ENCODE measurements at places on chromosomes 5 and 9. TPM values are rescaled to one million over a fixed set of nuclear protein-coding genes. Genes with fewer than 3 reads are reported as not detected.
A peak's percentile ranks its signal among the peaks of the same experiment; 100 is the strongest.

DNA sequence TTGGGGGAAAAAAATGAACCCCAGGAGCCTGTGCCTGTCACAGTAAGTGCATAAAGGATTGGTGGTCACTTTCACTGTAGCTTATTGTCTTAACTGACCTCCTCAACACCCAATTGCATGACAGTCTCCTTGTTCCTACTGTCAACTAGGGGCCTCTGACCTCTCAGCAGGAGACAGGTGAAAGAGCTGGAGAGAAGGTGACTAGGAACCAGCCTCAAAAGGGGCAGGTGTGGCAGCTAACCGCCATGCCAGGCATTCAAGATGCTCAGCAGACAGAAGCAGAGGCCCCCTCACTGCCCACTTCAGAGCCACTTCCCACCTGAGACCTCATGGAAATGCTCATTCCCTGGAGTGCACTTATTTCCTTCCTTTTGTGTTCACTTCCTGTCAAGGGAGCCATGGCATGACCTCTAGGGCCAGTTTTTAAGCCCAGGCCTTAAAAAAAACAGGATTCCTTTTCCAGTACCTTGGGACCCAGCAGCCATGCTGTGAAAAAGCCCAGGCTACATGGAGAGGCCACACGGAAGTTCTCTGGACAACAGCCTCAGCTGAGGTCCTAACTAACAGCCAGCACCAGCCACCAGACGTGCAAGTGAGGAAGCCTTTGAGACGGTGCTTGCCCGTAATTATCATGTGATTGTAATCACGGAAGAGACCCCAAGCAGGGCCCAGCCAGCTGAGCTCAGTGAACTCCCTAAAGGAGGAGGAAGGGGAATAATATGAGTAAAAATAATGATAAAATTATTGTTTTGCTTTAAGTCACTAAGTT lies 74.9 kb downstream of the NSUN2 start:
- no peak for DNase-seq

- no peak for DNase-seq
Observed at GRCh38 chr5:26121338-26121737, 917.0 kb downstream of the CDH9 start.

DNA sequence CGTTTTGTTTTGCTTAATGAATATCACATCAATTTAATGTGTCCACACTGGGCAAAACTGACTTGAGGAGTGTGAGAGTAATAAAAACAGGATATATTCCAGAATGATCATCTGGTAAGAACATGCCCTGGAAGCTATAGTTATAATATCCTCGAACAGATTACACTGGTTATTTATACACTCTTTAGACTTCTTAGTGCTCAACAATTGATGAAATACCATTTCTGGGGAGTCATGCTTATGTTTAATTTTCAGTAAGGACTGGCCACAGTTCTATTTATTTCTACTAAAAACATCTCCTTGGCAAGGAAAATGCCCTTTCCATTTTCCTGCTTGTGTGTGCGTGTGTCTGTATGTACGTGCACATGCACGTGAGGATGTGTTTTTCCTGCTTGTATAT lies 205.0 kb downstream of the TRIO start:
- no peak for DNase-seq

Gene SLC25A2
- total RNA-seq: not detected

- DNase-seq: no peak
Observed at GRCh38 chr5:154403776-154404387, 41.9 kb upstream of the SAP30L start.

GRCh38 chr5:154648706-154649105 lies 106.5 kb upstream of the LARP1 start:
- no peak for DNase-seq

DNA sequence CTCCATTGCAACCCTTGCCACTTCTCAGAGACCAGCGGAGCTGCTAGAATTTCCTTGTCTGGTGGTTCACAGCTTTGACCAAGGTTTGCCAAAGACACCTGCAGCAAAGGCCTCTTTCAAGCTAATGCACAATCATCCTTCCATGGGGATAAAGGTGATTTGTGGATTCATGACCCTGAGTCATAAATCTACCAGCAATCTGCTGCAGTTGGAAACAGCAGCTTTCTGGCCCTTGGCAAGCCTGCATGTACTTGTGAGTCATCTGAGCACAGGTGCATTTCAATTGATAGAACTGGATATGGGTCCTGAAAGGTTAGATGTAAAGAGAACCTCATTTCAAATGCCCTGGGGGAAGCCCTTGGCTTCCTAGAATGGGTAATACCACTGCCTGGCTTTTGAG lies 21.6 kb upstream of the TCF7 start:
- DNase-seq: no peak

- peak; percentile 64 for DNase-seq
Observed at GRCh38 chr5:95809414-95809960, 13.0 kb downstream of the GLRX start.

DNA sequence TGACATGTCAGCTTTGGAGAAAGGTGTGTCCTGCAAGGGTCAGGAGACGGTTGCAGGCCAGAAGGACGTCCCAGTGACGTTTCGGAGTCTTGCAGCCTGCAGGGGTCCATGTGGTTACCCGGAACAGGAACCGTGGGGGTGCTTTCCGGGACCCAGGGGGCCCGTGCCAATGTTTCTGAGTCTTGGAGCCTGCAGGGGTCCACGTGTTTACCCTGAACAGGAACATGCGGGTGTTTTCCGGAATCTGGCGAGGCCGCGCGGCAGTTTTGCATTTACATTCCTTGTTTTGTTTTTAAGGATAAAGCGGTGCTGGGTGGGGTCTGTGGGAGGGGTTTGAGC lies 30.6 kb downstream of the NKD2 start:
- no peak for DNase-seq

Gene NRARP
- total RNA-seq: 10.5 TPM

DNA sequence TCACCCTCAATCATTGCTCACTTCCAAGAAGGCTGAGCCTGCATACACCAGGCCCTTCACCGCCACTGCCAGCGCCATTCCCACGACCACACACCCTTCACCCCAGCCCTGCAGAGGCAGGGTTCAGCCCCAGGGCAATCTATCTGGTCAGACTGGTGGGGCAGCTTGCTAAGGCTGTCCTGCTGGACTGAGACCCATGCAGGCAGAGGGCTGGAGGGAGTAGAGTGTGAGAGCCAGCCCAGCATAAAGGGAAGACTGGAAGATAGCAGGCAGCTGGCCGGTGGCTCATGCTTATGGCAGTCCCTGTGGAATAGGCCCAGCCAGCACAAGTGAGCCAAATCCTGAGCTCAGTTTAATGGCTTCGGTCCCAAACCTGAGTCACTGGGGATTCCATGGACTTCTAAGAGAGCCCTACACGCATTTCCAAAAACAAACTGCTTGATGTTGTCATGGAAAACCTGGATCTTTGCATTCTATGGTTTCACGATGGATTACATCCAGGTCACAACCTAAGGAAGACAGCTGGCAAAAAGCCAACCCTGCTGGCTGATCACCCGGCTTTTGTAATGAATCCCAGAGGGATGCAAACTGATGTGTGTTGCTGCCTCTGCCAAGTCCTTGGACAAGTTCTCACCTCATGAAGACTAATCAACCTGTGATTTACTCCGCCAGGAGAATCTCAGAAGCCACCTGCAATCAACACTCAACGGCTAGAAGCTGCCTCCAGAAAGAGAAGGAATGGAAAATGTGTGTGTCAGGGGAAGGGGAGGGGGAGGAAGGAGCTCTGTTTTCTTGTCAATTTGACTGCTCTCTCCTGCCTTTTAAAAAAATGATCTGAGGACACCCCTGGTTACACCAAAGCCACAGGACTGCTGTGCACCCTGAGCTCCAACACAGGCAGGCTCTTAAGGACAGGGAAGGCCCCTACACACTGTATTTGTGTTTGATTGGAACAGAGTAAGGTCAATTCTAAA lies 143.6 kb downstream of the LHFPL2 start:
- peak; percentile 91 for DNase-seq

DNA sequence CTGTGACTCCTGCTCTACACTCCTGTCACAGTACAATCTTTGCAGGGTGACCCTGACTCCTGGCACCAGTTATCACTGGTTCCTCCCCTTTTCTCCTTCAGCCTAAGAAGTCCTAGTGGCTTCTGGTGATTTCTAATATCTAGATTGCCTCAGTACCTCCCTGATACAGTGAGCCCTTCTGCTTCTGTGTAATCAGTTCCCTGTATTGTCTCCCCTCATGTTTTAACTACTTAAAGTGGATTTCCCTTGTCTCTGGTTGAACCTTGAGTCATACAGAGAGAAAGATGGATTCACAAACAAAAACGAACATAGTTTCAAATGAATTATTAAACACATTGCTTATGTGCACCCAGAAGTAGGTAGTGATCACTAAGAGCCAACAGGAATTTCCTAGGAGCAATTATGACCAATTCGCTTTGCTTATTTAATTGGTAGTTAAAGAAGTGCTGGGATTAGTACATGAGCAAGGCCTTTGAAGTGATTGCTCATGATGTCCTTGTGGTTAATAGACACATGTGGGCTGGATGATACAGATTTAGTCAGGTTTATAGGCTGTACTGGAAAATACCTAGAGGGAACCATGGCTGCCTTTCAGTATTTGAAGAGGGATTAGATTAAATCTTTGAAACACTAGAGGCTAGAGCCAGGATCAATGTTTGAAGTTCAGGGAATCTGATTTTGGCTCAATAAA lies 145.8 kb upstream of the MEF2C start:
- no peak for DNase-seq

DNA sequence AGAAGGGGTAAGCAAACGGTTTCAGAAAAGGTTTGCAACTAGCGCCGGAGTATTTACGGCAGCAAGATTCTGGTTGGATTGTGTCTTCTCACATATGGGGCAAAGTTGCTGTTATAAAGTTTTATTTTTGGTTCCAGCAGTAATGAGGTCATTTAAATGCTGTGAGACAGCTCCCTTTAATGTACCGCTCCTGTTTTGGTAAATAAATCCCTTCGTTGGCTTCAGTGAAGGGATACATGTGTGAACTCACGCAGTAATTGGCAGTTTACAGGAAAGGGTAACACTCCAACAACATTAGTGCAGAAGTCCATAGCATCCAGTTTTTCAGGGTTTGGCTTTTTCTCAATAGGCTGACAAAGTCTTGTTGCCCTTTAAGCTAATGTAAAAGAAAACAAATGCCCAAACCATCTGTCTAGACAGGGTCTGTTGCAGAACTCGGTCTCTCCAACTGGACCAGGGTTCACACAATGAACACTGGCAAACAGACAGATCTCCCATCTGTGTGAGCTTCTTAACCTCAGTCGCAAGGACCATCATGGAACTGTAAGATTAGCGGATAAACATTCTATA lies 184.0 kb downstream of the GOLPH3 start:
- DNase-seq: no peak

GRCh38 chr5:122849771-122850170 lies 4.4 kb downstream of the SNX24 start:
- no peak for DNase-seq

DNA sequence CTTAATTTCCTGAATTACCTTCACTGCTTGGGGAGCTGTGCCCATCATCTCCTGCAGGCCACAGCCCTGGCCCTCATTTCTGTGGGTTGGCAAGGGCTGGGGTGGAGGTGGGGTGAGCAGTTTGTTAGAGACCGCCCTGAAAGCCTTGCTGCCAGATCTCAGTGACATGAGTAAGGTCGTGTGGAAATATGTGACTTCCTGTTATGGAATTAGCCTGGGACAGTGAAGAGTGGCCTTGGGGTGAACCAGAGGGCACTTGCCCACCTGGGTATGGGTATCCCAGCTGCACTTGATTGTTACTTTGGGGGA lies 2.5 kb upstream of the HNRNPAB start:
- no peak for DNase-seq

DNA sequence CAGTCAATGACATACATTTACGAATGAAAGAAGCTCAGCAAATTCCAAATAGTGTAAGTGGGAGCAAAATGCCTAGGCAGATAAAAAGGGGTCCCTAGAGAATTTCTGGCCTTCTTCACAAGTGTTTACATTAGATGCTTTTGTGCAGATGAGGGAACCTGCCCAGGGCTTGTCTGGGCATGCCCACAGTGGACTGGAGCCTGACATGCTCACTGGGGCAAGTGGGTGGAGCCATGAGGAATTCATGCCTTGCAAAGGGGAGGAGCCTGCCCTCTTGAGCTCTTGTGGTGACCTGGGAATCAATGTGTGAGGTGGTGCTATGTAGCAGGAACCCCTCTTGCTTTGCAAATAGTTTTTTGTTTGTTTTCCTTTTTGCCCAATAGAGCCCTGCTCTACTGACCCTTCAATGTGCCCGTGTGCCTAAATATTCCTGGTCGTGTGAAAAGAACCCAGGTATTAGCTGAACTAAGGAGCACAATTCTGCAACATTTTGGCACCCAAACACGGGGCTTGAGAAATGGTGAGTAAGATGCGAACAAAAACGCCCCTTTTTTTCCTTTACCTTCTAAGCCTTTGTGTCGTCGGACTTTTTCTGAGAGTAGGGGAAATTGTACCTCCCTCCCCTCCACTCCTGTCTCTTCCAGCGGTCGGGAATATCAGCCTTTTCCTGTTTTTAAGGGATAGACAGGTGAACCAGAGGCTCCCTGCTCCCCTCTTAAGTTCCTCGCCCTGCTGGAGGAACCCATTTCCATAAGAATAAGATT lies 433.8 kb upstream of the CDH9 start:
- no peak for DNase-seq

Gene PRUNE2
- total RNA-seq: 5.4 TPM

DNA sequence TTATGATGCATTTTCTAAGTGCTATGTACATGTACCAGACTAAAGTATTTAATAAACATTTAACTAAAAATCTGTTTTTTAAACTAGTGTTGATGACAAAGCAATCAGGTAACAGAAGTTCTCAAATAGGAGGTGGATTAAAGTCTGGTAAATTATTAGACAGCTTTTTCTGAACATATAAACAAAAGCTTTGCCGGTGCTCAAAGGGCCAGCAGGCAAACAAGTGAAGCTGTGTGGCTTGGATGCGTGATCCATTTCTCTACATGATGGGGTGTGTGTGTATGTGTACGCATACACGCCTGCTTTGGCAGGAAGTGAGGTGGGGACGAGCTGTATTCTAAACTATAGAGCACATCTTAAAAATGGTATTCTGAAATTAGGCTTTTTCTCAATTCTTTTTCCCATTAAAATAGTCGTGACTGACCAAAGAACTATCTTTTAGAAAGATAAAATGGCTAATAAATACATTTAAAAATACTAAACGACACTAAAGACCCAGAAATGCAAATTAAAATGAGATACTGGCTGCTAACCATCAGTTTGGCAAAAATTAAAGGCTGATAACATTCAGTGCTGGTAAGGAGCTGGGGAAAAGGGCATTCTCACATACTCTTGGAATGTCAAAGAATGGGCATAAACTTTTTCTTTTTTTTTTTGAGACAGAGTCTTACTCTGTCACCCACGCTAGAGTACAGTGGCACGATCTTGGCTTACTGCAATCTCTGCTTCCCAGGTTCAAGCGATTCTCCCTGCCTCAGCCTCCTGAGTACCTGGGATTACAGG lies 174.0 kb downstream of the MAPKAP1 start:
- no peak for DNase-seq

DNA sequence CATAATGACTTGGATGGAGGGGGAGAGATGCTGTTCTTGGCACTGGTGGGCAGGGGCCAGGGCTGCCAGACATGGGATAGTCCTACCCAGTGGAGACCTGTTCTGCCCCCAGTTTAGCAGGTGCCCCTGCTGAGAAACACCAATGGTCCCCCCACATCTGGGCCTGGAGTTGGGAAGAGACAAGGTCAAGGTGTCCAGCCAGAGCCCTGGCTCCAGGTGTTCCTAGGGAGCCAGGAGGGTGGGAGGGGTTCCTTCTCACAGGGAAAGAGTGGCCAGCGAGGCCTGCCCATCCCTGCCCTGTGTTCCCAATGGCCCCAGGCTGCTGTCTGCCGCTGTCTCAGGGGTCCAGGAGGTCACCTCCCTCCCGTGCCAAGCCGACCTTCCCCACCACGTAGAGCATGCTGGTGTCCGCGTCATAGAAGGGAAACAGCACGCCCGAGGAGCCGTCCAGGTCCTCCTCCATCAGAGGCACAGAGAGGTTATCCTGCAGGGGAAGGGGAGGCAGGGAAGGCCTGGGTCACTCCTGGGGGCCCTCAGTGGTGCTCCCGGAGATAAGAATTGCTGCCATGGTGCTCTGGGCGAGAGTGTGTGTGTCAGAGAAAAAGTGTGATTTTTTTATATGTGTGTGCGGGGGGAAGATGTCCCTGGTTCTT lies 11.7 kb upstream of the TRIM14 start:
- no peak for DNase-seq

All from heart left ventricle (tissue), 16 donors.